ENCODE measurements at places on chromosomes 5 and 9.

DNA sequence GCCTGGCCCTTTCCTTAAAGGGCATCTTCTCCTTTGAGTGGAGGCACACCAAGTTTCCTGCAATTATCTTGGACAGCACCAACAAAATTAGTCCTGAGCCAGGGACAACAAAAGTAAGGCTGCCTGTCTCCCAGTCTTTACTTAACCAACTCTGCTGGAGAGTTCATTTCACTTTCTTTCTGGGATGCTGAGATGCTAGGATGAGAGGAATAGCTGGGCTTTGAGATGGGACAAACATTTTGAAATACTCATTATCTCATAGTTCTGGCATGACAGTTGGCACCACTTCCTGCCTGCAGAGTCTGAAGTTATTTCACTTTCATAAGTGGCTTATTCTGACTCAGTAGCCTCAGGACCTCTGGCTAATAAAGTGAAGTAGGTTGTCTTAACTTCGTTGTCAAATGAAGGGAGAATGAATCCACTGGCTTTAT lies 157.0 kb downstream of the C9orf152 start:
- no peak for DNase-seq

- no peak for DNase-seq
These were observed 107.2 kb downstream of the PDE4D start for GRCh38 chr5:59786334-59786805.

DNA sequence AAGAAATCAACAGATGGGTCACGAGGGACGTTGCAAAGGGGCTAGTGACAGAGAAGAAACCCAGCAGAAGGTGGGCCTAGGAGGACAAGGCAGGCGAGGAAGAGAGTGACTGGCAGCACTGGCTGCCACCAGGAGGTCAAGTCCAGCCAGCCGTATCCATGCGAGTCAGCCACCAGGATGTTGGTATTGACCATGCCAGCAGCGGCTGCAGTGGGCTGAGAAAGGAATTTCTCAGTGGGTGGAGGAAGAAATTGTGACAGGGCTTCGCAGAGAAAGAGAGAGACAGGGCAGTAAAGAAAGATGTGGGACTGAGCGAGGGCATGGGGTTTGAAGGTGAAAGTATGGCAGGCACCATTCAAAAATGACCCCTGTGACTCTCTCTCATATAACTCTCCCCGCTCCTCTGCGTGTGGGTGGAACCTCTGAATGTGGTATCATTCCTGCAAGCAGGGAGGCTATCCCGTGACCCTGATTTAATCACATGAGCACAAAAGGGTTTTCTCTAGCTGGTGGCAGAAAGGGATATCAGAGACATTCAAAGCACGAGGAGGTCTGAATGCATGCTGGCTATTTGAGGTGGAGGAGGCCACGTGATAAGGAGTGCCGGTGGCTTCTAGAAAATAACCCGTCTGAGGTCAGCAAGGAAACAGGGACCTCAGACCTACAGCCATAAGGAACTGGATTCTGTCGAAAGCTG lies 45.4 kb upstream of the FBXW11 start:
- DNase-seq: no peak

DNA sequence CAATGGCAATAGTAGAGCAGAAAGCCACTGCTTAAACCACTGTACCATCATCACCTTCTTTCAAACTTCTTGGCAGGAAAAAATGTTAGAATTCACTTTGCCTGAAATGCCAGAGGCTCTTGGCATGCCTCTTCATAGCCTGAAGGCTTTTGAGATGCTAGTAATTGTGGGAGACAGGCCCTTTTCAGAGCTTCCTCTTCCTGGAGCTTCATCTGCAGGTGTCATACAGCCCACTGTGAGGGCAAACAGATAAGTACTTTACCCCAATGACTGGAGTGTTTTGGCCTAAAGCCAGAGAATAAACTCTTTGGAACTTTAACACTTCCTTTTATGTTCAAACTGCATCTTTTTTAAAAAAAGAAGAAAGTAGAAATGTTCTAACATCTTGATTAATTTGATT lies 81.3 kb upstream of the TMEM171 start:
- DNase-seq: no peak

DNA sequence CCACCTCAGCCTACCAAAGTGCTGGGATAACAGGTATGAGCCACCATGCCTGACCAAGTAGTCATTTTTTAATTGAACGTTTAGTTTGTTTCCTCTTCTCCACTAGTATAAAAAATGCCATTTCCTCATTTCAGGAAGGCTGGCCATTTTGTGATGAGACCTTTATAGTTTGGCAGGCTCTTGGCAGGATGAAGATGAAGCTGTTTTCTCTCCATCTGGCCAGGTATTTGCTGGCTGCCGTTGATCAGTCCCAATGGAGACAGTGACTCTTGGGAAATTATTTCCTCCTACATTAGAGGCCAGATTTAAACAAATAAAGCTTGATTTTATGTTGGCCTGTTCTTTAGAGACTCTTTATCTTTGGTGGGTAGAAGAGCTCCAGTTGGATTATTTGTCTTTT lies 199.0 kb downstream of the ARHGAP26 start:
- DNase-seq: no peak

GRCh38 chr5:142938266-142938880 lies 168.2 kb downstream of the ARHGAP26 start:
- DNase-seq: peak; percentile 28

DNA sequence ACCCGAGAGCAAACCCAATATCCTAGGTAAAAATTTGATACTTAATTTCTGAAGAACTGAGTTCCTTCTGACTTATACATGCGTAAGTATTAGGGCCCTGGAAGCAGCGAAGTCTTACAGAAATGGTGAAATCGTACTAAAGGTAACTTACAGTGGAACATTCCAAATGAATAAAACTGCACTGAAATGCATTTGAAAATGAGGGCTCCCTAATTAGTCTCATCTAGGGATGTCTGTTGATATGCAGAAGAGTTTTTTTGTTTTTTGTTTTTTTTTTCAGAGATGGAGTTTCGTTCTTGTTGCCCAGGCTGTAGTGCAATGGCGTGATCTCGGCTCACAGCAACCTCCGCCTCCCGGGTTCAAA lies 10.4 kb upstream of the NANS start:
- no peak for DNase-seq

- no peak for DNase-seq
These were observed 134.7 kb downstream of the SEMA5A start for GRCh38 chr5:9411142-9411541.

- no peak for DNase-seq
These were observed 22.7 kb upstream of the MROH2B start for GRCh38 chr5:41093803-41094202.

DNA sequence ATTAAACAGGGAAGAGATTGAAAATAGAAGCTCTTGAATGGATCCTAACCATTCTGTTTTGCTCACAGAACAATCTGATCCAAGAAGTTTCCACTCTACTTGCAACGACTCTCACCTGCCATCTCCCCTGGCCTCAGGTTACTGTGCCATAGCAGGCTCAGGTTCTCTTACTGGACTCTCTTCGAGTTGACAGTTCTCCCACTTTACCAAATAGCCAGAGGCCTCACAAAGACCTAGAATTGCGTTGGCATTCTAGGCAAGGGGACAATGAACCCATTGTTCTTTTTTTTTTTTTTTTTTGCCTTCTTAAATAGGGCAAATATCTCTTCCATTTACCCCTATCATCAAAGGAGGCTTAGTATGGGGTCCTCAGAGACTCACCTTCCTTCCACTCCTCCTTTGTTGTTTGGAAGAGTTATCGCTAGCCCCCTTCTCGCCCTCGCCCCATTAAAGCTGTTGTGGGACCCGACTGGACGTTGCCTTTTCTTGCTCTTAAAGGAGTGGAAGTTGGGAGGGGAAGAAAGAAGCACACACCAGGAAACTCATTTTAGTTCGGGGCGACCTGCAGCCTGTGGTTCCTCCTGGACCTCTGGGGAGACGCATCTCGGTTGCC lies 688 bp upstream of the PLPPR1 start:
- no peak for DNase-seq

DNA sequence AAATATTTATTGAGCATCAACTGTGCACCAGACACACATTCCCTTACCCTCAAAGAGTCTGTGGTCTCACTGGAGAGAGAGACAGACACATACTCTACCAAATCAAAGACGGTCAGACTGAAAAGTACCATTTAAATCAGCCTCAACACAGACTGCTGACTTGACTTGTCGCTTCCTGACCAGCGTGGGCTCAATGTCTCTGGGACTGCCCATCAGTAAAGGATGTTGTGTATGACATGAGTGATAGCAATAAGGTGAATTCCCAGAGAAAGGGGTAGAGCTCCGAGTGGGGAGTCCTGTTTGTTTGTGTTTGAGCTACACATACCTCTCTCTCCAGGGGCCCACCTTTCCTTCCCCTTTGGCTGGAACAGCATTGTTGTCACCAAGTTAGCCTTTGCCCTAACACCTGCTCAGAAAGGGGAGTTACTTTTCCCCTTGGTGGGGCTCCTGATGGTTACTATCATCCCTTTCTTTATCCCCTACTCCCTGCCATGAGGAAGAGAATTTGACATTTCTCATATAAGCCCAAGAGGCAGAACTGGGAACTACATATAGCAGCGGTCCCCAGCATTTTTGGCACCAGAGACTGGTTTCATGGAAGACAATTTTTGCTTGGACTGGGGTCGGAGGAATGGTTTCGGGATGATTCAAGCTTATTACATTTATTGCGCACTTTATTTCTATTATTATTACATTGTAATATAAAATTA lies 33.9 kb downstream of the NR4A3 start:
- DNase-seq: no peak

DNA sequence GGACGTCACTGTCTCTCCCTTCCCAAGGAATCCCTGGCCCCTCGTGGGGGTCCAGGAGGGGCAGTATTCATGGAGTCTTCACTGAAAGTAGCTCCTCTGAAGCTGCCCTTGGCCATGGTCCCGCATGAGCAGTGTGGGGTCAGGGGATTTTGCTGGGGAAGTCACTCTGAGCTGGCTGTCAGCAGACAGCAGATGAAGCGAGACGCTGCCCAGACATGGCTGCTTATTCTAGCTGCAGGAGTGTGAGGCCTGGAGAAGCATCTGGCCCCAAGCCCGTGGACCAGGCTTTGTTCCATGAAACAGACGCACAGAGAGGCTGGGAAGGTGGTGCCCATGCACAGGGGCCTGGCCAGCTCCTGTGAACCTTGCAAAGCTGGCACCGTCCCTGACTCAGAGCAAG lies 21.5 kb upstream of the ASS1 start:
- DNase-seq: no peak

DNA sequence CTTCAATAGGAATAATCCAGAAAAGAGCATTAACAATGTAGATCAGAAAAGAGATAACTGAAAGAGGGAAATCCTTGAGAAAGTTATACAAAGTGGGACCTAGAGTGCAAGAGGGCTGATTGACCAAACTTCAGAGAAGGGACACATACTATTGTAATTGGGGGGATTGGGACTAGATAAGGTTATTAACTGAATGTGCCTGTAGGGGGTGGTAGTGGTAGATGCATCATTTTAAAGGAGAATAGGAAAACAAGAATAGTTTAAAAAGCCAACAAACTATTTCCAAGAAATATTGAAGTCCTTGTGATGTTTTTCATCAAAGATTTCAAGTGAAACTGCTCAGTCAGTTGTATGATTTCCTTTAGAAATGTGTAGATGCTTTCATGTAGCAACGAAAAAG lies 468.5 kb downstream of the TAF11L14 start:
- DNase-seq: no peak

DNA sequence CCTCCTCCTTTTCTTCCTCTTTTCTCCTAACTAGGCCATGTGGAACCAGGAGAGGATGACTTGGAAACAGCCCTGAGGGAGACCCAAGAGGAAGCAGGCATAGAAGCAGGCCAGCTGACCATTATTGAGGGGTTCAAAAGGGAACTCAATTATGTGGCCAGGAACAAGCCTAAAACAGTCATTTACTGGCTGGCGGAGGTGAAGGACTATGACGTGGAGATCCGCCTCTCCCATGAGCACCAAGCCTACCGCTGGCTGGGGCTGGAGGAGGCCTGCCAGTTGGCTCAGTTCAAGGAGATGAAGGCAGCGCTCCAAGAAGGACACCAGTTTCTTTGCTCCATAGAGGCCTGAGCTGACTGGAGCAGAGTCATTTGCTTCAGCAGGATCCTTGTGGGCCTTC lies 13.7 kb downstream of the NUDT2 start:
- no peak for DNase-seq

GRCh38 chr5:105816961-105817360 lies 1853.8 kb downstream of the EFNA5 start:
- DNase-seq: no peak

DNA sequence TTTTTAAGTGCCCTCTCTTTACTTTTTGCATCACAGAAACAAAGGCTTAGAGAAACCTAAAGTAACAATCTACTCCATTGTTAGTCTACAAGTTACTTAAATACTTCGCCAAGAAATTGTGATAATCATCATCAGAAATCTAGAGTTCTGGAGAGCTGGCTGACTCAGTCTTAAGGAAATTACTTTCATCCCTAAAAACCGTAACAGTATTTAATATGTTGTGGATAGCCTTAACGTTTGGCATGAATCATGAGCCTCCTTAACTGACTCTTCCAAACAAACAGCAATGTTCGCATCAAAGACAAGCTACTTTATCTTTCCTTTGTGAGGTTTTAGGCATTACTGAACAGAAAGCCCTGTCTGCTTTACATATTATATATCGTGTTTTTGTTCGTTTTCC lies 128.7 kb downstream of the NIPBL start:
- no peak for DNase-seq

GRCh38 chr9:37953775-37954437 lies 50.0 kb upstream of the SLC25A51 start:
- DNase-seq: no peak

DNA sequence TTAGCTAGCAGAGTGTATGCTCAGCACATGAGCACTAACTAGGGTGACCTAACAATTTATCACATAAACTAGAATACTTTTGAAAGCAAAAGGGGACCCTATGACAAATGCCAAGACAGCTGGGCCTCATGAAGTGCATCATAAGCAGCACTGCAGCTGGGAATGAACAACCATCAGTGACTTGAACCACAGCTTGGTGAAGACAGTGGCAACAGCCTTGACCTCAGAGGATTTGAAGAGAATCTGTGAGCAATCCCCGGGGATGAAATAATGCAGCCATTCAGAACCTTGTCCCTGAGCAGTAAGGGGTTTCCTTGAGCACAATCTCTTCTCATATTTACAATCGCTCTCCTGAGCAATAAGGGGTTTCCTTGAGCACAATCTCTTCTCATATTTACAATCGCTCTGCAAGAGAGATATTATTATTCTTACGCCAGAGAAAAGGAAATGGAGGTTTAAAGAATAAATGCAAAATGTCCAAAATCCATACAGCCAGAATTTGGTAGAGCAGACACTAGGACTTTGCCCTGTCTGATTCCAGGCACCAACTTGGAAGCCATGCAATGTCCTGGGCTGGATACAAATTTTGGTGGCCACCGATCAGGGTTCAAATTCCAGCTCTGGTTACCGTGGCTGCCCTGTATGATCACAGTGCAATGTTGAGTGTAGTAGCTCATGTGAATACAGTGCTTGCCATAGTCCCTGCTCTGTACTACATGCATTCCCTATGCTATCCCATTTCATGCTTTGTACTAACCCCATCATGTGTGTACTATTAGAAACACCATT lies 846 bp upstream of the NSG2 start:
- peak; percentile 11 for DNase-seq

DNA sequence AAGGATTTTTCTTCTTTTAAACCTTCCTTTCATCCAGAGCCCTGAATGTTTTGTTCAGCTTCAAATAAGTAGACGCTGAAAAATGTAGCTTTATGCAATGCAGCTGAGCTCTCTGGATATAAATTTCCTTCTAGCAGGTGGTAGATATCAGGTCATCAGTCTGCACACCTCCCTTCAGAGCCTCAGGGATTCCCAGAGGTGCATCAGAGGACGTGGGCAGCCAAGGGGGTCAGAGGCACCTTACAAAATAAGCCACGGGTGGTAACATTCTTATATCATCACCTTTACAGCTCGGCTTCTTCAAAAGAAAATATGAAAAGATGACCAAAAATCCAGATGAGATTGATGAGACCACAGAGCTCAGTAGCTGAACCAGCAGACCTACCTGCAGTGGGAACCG lies 19.3 kb downstream of the MOCS2 start:
- no peak for DNase-seq

All from NCI-H82 (cell line).